ENCODE measurements at places on chromosomes 7 and 10. TPM values are rescaled to one million over a fixed set of nuclear protein-coding genes. Genes with fewer than 3 reads are reported as not detected.

Gene FFAR4
- 0.78 TPM for polyA plus RNA-seq

DNA sequence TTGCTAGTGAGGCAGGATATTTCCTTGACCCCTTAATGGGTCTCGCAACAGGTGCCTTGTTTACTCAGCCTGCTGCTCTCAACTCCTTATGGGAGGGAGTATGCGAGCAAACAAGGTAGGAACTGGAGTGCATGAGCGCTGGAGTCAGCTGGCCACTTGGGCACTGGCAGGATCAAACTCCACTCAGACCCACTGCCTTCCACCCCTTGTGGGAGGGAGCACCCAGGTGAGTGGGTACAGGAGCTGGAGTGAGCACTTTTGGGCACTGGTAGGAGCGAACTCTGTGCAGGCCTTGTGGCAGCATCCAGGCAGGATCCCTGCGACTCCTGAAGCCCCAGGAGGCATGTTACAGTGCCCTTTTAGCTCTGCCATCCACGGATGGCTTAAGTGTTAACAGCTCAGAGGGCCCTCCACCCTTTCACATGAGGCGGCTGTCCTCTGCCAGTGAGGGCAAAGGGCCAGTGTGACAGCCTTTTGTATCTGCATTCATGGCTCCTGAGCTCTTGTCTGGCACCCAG is 123.2 kb downstream of the ST7 start:
- no peak for DNase-seq

GRCh38 chr10:129709627-129710509 is 242.8 kb downstream of the MGMT start:
- DNase-seq = no peak

DNA sequence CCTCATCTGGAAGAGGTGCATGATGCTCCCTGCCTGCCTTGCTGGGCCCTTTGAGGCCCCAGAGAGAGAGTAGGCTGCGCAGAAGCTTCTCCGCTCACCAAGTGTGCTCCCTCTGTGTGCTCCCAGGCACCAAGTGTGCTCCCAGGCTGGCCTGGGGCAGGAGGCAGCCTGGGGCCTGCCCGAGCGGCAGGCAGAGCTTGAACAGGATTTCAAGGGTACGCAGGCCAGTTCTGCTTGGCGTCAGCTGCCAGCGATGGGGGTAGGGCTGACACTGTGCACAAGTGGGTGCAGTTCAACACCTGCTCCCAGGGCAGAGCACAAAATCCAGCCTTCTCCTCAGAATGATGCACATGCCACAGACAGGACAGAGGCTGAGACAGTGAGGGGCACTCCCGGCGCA is 119.7 kb downstream of the FAM53B start:
- DNase-seq = no peak

Gene HTR5A
- polyA plus RNA-seq = 2.1 TPM

GRCh38 chr10:124535731-124536495 is 74.3 kb downstream of the LHPP start:
- no peak for DNase-seq

Gene TMEM225B
- polyA plus RNA-seq = 2.7 TPM

GRCh38 chr7:2000153-2000687 is 232.5 kb downstream of the MAD1L1 start:
- no peak for DNase-seq

Gene TAS2R3
- not detected for polyA plus RNA-seq

Gene ADCY1
- 25.1 TPM for polyA plus RNA-seq

- DNase-seq = peak; percentile 82
These were observed 76.9 kb upstream of the PDCD4 start for GRCh38 chr10:110794808-110795207.

Gene AKR1D1
- not detected for polyA plus RNA-seq

GRCh38 chr10:71860243-71861029 is 9.4 kb upstream of the PSAP start:
- peak; percentile 83 for DNase-seq

GRCh38 chr7:21603972-21604749 is 61.3 kb downstream of the DNAH11 start:
- no peak for DNase-seq

Gene CYREN
- polyA plus RNA-seq = 23.3 TPM

GRCh38 chr7:41188163-41189130 is 514.4 kb downstream of the INHBA start:
- DNase-seq = no peak

DNA sequence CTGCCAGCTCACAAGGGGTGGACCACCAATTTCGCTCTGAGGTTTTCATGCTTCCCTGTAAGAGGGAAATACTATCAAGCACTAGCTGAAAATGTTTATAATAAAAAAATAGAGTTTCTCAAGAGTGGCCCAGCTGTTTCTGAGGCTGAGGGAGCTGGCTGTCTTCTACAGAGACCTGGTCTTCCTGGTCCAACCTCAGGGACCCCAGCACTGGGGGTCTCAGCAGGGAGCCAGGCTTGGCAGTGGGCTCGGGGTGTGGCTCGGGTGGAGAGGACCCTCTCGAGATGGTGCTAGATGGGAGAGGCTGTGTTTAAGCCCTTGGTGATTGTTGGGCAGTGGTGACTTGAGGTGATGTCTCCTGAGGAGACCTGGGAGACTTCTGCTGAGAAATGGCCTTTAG is 87.3 kb upstream of the SHH start:
- no peak for DNase-seq

- DNase-seq = no peak
These were observed 86.7 kb upstream of the RET start for GRCh38 chr10:42990016-42990720.

DNA sequence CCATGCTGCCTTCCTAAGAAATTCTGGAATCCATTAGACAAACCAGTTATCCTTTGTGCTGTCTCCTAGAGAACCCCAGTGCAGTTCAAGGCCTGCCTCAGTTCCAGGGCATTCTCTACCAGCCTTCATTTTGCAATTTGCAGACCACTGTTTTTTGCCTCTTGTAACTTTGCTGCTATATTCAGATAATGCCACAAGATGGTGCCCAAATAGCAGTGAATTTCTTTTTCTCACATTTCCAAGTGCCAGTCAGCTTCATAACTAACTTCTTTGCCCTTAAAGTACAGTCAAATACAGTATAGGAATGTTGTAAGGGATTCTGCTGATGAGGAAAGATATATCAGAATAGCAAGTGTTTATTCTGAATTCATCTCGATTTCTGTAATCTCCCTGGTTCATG is 25.2 kb downstream of the LOXL4 start:
- DNase-seq = peak; percentile 85

Gene CALHM3
- not detected for polyA plus RNA-seq

DNA sequence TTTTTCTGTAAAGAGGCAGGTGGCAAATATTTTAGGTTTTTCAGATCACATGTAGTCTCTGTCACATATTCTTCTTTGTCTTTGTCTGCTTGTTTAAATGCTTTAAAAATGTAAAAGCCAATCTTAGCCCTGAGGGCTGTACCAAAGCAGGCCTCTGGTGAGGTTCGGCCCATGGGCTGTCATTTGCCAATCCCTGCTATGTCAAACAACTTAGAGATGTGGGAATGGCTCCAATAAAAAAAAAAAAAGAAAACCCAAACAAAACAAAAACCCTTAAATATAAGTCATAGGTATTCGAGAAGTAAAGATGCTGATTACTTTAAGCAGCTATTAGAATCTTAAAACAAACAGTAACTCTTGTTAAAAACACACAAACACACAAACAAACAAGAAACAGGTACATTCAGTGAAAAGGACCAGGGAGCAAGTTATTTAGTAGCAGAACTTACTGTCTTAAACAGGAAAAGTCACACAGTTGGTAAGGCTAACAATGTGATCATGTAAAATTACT is 61.4 kb upstream of the NAMPT start:
- DNase-seq = no peak

DNA sequence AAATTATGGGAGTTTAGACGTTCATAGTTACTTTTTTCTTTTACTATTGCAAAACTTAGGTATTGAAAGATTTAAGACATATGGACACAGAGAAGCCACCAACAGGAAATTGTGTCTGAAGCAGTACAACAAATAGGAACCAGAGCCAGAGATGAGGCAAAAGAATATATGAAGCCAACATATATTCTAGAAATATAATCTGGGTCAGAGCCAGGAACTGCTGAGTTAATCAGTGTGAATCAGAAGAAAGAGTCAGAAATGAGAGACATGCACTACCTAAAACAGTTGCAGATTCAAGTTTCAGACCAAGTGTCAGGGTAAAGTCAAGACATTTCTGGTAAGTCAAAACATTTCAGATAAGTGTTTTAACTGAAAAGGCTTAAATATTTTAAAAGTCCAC is 67.7 kb downstream of the DGKB start:
- DNase-seq = no peak

Gene PKD1L1
- not detected for polyA plus RNA-seq

Gene CD36
- polyA plus RNA-seq = 0.75 TPM

GRCh38 chr7:150738591-150739001 is 1.4 kb downstream of the GIMAP5 start:
- DNase-seq = no peak

DNA sequence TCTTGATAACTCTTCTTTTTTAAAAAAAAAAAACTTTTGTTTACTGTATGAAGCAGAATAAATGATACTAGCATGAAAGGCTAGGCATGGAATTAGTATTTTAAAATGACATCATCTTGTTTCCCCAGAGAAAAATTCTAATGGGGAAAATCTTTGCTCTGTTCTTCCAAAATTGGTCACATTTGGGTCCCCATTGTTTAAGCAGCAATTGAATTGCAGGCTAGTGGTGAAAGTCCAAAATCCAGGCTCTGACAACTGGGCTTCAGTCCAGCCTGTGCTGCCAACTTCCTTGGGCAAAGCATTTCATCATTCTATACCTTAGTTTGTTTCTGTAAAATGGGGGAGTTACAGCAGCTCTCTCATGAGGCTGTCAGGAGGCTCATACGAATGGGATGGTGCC is 726.4 kb downstream of the KCNMA1 start:
- DNase-seq = peak; percentile 45

Gene ERLIN1
- 12.0 TPM for polyA plus RNA-seq

- DNase-seq = no peak
These were observed 78.2 kb upstream of the NPS start for GRCh38 chr10:127470911-127471310.

- no peak for DNase-seq
These were observed 31.5 kb upstream of the NRP1 start for GRCh38 chr10:33365871-33366411.

GRCh38 chr7:25319707-25320106 is 91.4 kb upstream of the NPVF start:
- DNase-seq = no peak

- no peak for DNase-seq
These were observed 35.6 kb upstream of the GRB10 start for GRCh38 chr7:50818324-50818723.

Gene SYCE1
- 2.9 TPM for polyA plus RNA-seq

DNA sequence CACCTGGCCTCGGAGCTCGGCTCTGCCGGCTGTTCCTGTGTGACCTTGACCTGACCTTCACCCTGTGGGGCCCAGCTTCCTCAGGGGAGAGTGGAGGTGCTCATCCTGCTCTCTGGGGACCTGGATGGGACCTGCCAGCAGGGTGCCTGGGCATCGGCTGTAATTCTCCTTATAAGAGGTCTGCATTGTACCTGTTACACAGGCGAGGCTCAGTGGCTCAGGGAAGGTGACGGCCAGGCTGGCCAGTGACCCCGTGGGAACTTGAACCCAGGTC is 29.0 kb downstream of the RET start:
- DNase-seq = peak; percentile 7

GRCh38 chr10:124529661-124530214 is 68.1 kb downstream of the LHPP start:
- no peak for DNase-seq

DNA sequence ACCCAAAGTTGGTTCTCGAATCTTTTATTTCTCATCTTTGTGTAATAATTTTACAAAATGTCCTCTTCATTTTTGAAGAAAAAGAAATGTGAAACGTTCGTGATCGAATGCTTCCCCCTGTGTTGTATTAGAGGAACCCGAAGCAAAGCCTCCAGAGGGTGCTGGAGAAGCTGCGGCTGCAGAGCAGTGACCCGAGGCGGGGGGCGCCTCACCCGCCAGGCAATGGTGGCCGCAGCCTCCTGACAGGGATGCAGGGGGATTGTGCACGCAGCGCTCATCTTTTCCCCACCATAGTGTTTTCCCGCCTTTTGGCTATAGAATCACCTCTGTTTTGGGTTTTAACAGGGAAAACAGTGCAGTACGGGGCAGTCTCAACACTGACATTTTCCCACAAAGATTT is 307.5 kb upstream of the ANKRD30A start:
- DNase-seq = no peak

DNA sequence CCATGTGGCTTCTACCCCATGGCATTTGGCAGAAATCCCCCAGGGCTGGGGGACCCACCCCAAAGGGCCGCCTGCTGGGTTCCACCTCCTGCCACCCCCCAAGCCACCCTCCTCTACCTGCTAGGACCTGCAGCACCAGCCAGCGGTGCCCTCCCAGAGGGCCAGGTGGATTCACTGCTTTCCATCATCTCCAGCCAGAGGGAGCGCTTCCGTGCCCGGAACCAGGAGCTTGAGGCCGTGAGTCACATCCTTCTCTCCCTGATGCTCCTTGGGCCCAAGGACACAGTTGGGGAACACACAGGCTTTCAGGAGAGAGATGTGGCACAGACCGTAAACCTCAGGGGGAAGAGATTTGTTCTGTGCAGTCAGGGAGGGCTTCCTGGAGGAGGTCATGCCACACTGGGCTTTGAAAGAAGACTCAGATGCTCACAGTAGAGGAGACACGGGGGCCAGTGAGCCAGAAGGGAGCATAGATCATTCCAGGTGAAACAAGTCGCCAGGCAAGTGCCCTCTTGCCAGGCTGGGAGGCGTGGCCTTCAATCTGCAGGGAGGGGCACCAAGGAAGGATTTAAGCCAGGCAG is 11.5 kb upstream of the SH2B2 start:
- no peak for DNase-seq

Gene CTTNBP2
- 3.2 TPM for polyA plus RNA-seq

Data from brain (organoid and tissue), 16 donors.